ENCODE measurements at places on chromosomes 11 and 22. TPM values are rescaled to one million over a fixed set of nuclear protein-coding genes. Genes with fewer than 3 reads are reported as not detected.

The CYB5R2 gene
- 1.8 TPM for total RNA-seq

The LRRN4CL gene
- 0.45 TPM for total RNA-seq

The IGF2 gene
- 0.83 TPM for total RNA-seq

The INSC gene
- 0.08 TPM for total RNA-seq

The VPREB1 gene
- not detected for total RNA-seq

The SSTR3 gene
- not detected for total RNA-seq

The MAPK12 gene
- 20.9 TPM for total RNA-seq

The MTMR3 gene
- 18.8 TPM for total RNA-seq

The PTPN5 gene
- not detected for total RNA-seq

The PDE2A gene
- 2.6 TPM for total RNA-seq

The VSIG2 gene
- not detected for total RNA-seq
